ENCODE measurements at places on chromosomes 6 and 20. TPM values are rescaled to one million over a fixed set of nuclear protein-coding genes. Genes with fewer than 3 reads are reported as not detected.

GRCh38 chr20:61370841-61371303 lies 118.8 kb downstream of the CDH4 start:
- H3K4me1 ChIP-seq: no peaks in the 10 kb centered on the region
- no peak overlapping the region for H3K4me3 ChIP-seq
- no peaks in the 10 kb centered on the region for H3K27me3 ChIP-seq
- no peak overlapping the region for H3K27ac ChIP-seq
- no peaks in the 10 kb centered on the region for H3K36me3 ChIP-seq

GRCh38 chr6:69026715-69027114 lies 391.6 kb downstream of the ADGRB3 start:
- no peak overlapping the region for H3K4me3 ChIP-seq
- no peak for DNase-seq
- H3K27me3 ChIP-seq: no peaks in the 10 kb centered on the region
- H3K4me1 ChIP-seq: no peaks in the 10 kb centered on the region
- no peak overlapping the region for H3K27ac ChIP-seq

GRCh38 chr20:61464307-61465303 lies 212.5 kb downstream of the CDH4 start:
- H3K27ac ChIP-seq: no peak overlapping the region
- H3K36me3 ChIP-seq: no peaks in the 10 kb centered on the region
- H3K27me3 ChIP-seq: no peaks in the 10 kb centered on the region
- no peak overlapping the region for H3K4me3 ChIP-seq
- no peak for DNase-seq

FAM162B gene
- total RNA-seq: not detected

PSMF1 gene
- 146 TPM for total RNA-seq

Data from activated CD8-positive, alpha-beta memory T cell treated with anti-CD3 and anti-CD28 coated beads, Interleukin-2, amount 10 ng/mL, durations not matched to agents 7 days and 5 days (primary cell).